Subcutaneous preadipocyte (primary cell): ENCODE measurements at places on chromosomes 2 and 18. TPM values are rescaled to one million over a fixed set of nuclear protein-coding genes. Genes with fewer than 3 reads are reported as not detected.

Gene TRPM8
- 0.20 and 0.73 TPM in 2 replicates for total RNA-seq

Gene CD8B2
- not detected in 2 replicates for total RNA-seq

Gene CROCC2
- total RNA-seq, result 0.20 and 0.37 TPM in 2 replicates

Gene PDE11A
- total RNA-seq, result not detected in 2 replicates

Gene ALLC
- total RNA-seq, result not detected in 2 replicates

Gene HOXD10
- 2.7 TPM in 1 of 2 replicates, not detected in the other for total RNA-seq
